DMS153 (cell line): ENCODE measurements at places on chromosomes 13 and 19.

DNA sequence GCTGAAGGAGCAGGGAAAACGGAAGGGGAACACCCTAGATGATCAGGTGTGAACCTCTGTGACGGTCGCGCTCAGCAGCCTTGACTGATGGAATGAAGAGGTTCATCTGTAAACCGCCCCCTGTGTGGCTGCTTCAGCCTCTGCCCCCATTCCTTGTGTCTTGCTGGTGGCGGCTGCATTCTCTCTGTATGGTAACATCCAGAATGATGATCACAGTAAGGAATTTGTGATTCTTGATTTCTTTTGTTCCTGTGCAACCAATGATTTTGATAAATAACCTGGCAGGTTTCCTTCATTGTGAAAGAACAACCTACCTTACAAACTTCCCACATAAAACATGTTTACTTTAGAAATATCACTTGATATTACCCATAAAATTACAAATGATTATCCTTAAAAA is 118.7 kb upstream of the MCF2L start:
- no peak for DNase-seq

GRCh38 chr19:6551607-6552450 is 21.0 kb downstream of the TNFSF9 start:
- DNase-seq = no peak

- DNase-seq = no peak
These were observed 80.0 kb downstream of the KDM4B start for GRCh38 chr19:5048727-5049553.

DNA sequence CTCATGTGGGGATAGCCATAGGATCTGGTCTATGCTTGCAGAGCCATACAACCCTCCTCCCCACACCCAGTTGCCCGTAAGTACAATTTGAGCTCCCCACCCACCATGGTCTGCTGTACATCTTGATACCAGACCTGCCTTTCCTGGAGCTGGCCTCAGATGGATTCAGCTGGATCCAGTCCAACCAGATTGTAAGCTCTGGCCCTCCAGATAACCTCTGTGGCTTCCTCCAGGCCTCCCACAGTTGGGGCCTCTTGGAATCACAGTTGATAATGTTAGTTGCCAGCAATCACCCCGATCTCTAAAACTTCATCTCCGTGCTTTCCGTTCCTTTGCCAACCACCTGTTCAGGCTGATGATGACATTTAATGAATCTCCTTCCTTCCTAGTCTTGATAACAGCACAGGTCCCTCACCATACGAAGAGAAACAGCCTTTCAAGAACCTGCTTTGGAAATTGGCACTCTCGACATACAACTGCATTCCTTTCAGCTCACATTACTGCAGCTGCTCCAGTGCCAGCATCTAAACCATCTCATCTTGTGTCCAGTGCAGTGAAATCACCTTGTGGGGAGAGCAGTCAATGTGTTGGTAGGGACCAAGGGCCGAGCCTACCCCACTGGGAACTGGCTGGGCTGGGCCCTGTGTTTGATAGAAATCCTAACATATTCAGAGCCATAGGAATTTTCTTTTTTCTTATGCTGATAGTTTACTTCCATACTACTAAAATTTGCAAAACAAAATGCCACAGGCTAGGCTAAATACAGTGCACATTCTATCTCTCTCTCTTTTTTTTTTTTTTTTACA is 15.1 kb upstream of the FOXO1 start:
- DNase-seq = no peak

GRCh38 chr13:51821606-51822005 is 17.6 kb upstream of the DHRS12 start:
- no peak for DNase-seq

- no peak for DNase-seq
These were observed 384.9 kb downstream of the KCNRG start for GRCh38 chr13:50400035-50400726.

- no peak for DNase-seq
These were observed 65.2 kb downstream of the SCEL start for GRCh38 chr13:77600701-77601100.

DNA sequence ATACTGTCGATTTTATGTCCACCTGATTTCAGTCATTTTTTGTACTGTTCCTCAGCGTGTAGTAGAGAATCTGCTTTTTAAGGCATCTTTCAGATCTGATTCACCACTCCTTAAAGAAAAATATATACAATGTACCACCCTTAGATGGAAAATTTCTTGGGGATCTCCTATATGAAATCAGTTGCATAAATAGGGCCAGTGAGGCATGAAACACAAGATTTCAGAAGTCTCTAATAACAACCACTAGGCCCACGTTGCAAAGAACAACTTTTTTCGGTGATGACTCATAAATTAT is 1.4 kb downstream of the USP12 start:
- DNase-seq = no peak

- peak; percentile 32 for DNase-seq
These were observed at the start of gene PHF11 for GRCh38 chr13:49495783-49496762. Gene PHF11 (plus strand): TSS chr13:49495953. CDS start chr13:49496002, 49 bp downstream.

- DNase-seq = peak; percentile 87
These were observed 664.0 kb upstream of the ARGLU1 start for GRCh38 chr13:107231944-107232343.

DNA sequence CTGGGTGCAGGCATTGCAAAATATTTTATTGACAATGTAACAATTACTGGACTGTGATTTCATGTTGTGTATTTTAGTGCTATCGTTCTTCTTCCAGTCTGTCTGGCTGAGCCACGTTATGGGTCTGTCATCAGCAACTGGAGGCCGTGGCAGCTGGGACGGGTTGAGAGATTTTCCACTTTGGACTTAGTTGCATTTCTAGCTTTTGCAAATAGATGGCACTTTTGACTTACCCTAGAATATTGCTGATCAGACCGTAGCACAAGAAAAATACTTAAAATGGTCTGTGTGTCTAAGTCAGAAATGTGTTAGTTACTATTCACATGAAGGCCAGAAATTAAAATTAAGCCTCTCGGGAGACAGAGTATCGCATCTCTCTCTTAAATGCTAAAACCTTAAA is 211.1 kb downstream of the TEX29 start:
- peak; percentile 52 for DNase-seq

DNA sequence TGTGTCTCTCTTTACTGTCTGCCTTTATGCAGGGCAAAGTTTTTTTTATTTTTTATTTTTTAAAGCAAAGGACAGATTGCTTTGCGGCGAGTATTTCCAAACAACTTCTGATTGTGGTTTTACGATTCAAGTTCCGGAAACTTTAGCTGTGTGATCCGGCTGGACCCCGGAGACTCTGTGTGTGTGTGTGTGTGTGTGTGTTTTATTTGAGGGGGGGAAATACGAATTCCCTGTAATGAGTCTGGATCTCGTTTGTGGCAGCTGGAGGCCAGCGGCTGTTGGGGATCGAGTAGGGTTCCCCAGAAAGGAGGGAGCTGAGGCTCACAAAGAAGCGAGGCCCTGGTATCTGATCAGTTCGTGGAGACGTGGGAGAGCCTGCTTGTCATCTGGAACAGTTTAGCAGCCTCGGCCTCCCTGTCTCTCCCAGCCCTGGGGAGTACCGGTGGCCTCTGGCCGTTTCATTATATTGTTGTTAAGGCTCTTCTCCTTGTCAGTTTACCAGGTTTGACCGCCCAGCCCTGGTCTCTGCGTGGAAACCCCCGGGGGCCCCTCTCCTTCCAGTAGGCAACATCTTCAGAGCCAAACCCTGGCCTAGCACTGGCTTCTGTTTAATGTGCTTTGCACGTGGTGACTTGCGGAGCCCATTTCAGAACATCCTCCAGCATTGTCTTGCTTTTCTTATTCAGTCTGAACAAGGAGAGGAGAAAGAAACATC is 1.3 kb downstream of the FARP1 start:
- no peak for DNase-seq

DNA sequence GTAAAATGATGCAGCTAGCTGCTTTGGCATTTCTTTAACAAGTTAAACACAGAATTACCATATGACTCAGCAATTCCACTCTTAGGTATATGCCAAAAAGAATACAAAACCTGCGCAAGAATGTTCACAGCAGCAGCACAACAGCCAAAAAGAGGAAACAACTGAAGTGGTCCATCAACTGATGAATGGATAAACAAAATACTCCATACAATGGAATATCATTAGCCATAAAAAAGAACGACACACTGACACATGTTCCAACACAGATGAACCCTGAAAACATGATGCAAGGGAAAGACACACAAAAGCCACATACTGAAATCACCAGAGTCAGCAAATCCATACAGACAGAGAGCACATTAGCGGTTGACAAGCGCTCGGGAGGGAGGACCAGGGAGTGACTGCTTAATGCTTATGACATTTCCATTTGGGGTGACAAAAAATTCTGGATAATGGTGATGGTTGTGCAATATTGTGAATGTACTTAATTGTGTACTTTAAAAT is 3.0 kb downstream of the PCID2 start:
- DNase-seq = no peak

GRCh38 chr19:1115646-1116420 is 12.0 kb downstream of the GPX4 start:
- no peak for DNase-seq

DNA sequence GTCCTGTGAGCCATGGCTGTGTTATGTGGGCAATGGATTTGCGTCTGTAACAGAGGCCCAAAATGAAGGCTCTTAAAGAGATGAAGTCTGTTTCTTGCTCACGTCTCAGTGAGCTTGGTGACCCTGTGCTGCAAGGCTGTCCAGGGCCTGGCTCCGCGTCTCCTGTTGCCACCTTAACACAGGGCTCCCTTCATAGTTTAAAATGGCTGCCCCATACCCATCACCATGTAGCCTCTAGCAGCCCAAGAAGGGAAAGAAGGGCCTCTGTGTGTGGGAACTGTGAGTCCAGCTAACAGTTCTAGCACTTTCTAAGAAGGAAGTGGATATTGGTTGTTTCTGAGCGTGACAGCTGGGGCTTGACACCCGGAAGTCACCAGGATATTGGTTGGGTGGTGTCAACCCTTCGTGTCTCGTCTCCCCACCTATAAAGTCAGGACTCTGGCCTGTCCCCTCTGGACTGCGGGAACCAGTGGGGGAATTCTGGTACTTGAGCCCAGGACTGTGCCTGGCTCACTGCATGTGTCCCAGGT is 20.9 kb downstream of the TMED1 start:
- DNase-seq = no peak
